Liver (tissue), 10 donors: ENCODE measurements at places on chromosomes 11 and 22. TPM values are rescaled to one million over a fixed set of nuclear protein-coding genes. Genes with fewer than 3 reads are reported as not detected.

The PRR5L gene
- polyA plus RNA-seq = 1.2 TPM

The PKDREJ gene
- 0.03 TPM for polyA plus RNA-seq

The SLC17A6 gene
- polyA plus RNA-seq = not detected

DNA sequence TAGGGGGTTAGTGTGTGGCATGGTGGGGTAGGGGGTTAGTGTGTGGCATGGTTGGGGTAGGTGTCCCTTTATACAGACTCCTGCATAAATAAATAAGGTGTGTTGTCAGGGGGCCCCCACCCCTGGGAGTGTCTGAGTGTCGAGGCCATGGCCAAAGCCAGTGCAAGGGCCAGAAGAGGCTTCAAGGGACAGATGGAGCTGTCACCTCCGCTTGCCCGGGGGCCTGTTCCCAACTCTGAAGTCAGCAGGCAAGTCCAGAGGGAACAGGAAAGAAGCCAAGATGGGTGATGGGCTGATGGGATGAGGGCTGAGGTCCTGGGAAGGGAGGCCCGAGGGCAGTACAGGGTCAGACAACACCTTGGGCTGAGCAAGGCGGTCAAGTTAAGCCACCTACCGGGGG is 997.8 kb downstream of the BRD1 start:
- DNase-seq = no peak
- no peaks in the 10 kb centered on the region for H3K4me1 ChIP-seq
- no peak overlapping the region for H3K27ac ChIP-seq

DNA sequence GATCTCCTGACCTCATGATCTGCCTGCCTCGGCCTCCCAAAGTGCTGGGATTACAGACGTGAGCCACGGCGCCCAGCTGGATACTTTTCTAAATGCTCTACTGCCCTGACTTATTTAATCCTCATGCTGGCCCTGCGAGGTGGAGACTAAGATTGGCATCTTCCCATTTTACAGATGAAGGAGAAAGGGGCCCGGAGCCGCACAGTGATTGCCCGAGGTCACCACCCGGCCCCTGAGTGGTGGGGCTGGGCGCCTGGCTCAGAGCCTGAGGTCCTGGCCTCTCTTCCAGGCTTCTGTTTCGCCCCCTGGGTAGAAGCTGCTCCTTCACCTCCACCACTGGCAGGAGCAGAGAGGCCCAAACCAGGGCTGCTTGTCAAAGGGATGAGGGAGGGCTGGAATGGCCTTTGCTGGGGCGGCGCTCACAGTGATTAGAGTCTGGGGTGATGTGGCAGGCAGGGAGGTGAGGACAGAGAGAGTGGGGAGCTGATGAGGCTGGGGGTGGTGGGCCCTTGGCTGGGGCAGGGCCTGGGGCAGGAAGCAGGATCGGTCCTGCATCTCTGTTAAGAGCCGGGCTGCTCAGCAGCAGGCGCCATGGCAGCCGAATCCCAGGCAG is 15.4 kb upstream of the MPPED1 start:
- H3K27me3 ChIP-seq = no peaks in the 10 kb centered on the region
- no peaks in the 10 kb centered on the region for H3K36me3 ChIP-seq
- peak overlapping the region; percentile 73 for H3K27ac ChIP-seq
- DNase-seq = no peak

DNA sequence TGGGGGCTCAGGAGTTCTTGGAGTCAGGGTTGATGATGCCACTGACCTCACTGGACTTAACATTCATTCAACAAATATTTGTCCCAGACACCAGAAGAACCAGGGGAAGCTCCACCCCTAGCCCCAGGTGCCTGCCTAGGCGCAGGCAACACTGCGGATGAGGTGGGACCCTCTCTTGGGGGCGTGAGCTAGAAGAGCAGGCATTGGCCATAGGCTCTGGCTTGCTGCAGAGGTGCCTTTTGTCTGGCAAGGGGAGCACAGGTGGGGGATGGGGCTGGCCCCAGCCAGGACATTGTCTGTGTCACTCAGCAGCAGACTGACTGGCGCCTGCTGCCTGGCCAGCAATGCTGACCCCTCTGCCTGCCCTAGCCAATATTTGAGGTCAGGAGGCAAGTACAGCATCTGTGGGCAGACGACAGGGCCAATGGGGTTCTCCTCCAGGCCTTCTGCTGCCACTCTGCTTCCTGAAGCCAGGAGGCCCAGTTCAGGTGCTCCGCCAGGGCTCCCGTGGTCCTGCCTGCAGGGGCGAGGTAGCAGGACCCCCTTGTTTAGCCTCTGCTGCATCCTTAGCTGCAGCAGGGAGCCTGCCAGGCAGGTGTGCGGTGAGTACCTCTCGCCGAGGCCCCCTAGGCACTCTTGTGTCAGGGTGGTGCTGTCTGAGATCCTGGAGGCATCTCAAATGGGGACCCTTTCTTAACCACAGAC is 4.0 kb downstream of the LINC01488 start:
- H3K4me1 ChIP-seq = peaks cover 31% of the 10 kb centered on the region
- H3K27me3 ChIP-seq = no peaks in the 10 kb centered on the region
- H3K4me3 ChIP-seq = no peak overlapping the region
- no peaks in the 10 kb centered on the region for H3K36me3 ChIP-seq
- H3K27ac ChIP-seq = peak overlapping the region; percentile 15
- DNase-seq = peak; percentile 53

DNA sequence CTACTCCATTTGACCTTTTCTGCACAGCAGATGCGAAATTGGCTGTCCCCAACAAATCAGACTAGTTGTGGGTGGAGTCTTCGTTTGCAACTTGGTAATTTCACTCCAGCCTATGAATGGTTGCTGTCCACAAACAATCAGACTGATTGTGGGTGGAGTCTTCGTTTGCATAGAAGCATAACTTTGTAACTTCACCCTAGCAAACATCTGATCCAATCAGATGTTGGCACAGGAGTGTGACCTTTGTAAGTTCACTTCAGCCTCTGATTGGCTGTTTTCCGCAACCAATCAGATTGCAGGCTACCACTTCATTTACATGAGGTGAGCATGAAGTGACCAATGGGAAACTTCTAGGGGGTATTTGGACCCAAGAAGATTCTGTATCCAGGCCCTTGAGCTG is 16.3 kb upstream of the CABP2 start:
- no peaks in the 10 kb centered on the region for H3K27me3 ChIP-seq
- peaks cover 3% of the 10 kb centered on the region for H3K4me1 ChIP-seq
- H3K36me3 ChIP-seq = no peaks in the 10 kb centered on the region
- no peak overlapping the region for H3K27ac ChIP-seq
- DNase-seq = no peak
- no peak overlapping the region for H3K4me3 ChIP-seq

DNA sequence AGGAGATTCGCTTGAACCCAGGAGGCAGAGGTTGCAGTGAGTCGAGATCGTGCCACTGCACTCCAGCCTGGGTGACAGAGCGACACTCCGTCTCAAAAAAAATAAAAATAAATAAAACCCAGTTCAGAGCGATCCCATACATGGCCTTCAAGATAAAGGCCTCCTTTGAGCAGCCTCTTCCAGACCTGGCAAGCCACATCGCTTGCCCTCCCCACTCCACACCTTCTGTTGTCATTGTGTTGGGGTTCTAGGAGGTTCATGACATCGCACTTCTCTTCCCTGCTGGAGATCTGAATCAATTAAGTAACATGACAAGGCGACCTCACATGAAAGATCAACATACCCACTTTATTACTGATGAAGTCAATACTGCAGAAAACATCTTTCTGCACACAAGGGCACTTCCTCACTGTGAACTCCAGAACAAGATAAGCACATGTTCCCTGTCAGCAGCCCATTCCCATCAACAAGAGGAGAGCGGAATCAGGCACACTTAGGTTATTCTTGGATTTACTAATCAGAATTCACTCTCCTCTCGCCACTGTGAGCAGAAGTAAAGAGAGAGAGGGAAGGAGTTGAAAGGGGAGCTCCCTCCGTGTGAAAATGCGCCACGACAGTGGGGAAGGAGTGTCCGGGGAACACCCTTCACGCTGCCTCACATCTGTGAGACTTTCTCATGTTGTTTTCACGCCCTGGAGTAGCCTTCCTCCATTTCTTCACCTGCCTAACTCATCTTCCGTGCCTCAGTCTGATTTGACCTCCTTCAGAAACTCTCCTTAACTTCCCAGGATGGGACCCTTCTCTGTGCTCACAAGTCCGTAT is 38.3 kb downstream of the SC5D start:
- DNase-seq = no peak
- no peaks in the 10 kb centered on the region for H3K4me1 ChIP-seq
- H3K36me3 ChIP-seq = no peaks in the 10 kb centered on the region
- H3K27me3 ChIP-seq = no peaks in the 10 kb centered on the region
- H3K4me3 ChIP-seq = no peak overlapping the region

DNA sequence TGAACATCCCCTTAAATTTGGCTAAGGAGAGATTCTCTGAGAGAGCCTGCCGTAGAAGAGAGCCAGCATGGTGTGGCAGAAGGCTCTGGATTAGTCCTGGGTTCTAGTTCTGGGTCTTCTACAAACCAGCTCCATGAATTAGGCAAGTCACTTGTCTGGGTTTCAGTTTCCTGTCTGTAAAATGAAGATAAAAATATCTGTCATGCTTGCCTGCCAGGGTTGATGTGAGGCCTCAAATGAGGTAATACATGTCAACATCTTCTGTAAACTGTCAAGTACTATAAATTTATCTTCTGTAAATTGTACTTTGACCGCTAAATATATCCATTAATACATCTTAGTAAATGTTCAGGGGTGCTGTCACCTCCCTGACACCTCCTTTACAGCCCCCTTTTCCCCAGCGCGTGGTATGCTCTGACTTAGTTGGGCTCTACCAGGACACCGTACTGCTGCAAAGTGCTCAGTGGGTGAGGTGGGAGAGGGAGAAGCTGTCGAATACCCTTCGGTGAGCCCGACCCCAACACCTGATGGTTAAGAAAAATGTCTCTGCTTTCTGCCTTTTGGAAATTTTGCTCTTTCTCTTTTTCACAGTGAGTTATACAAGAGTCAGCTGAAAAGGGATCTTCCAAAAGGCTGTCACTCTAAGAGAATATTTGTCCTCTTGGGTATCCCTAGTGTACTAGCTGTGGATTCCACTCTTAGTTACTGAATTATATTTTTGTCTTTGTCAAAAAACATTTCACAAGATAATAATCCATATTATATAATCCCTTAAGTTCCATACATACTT is 15.0 kb downstream of the RBX1 start:
- peak; percentile 56 for DNase-seq
- no peaks in the 10 kb centered on the region for H3K27me3 ChIP-seq
- H3K4me3 ChIP-seq = no peak overlapping the region

DNA sequence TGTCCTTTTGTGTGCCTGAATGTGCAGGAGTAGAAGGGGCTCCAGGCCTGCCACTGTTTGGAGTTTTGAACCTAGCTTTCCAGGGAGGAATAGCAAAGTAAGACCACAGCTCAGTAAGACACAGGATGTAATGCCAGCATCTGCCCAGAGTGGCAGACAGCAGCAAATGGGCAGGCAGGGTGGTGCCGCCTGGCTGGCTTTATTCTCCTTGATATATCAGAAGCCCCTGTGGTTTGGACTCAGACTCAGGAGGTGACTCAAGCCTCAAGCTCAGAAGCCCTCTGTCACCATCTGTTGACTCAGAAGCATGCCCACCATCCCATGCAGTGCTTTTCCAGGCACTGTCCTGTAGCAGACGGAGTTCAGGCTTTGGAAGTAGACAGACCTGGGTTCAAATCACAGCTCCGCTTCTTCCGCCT is 72.7 kb upstream of the TTC12 start:
- no peaks in the 10 kb centered on the region for H3K4me1 ChIP-seq
- H3K27me3 ChIP-seq = no peaks in the 10 kb centered on the region
- no peak overlapping the region for H3K27ac ChIP-seq

GRCh38 chr22:35411102-35411501 is 11.2 kb downstream of the MCM5 start:
- DNase-seq = no peak
- peaks cover 70% of the 10 kb centered on the region for H3K36me3 ChIP-seq
- peaks cover 2% of the 10 kb centered on the region for H3K4me1 ChIP-seq
- no peak overlapping the region for H3K4me3 ChIP-seq
- H3K27ac ChIP-seq = no peak overlapping the region
